ENCODE measurements at places on chromosomes 11 and 22.

GRCh38 chr11:3865388-3866193 lies 10.1 kb downstream of the STIM1 start:
- peak; percentile 36 for DNase-seq

- no peak for DNase-seq
Measured at GRCh38 chr22:46736705-46737104, 1.3 kb downstream of the CERK start.

- DNase-seq: no peak
Measured at GRCh38 chr11:3959903-3960265, 104.4 kb downstream of the STIM1 start.

DNA sequence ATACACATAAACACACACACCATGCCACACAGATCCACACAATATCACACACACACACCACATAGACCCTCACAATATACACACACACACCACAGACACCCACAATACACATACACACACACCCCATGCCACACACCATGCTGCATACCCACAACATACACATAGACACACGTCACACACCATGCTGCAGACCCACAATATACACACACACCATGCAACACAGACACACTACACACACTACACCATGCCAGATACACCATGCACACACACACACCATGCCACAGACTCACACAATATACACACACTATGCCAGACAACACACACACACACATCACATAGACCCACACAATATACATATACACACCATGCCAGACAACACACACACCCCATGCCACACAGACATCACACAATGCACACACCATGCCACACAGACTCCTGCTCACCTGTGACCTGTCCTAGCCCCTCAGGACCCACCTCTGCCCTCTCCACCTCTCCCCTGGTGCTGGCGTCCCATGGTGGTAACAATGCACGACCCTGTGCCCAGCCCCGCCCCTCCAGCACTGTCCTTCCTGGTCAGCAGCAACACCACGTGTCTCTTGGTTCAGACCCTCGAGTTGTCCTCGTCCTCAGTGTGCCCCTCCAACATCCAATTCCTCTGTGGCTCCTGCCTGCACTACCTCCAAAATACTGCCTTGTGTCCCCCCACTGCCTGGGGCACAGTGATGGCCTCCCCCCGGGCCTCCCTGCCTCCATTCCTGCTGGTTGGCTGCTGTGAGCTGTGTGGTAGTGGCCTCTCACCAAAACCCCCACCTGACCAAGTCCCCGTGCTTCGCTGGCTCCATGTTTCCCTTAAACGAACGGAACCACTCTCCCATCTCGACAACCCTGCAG lies 23.7 kb upstream of the RFPL3 start:
- no peak for DNase-seq

- peak; percentile 83 for DNase-seq
Measured at GRCh38 chr11:64447831-64448598, 89.1 kb downstream of the RPS6KA4 start.

DNA sequence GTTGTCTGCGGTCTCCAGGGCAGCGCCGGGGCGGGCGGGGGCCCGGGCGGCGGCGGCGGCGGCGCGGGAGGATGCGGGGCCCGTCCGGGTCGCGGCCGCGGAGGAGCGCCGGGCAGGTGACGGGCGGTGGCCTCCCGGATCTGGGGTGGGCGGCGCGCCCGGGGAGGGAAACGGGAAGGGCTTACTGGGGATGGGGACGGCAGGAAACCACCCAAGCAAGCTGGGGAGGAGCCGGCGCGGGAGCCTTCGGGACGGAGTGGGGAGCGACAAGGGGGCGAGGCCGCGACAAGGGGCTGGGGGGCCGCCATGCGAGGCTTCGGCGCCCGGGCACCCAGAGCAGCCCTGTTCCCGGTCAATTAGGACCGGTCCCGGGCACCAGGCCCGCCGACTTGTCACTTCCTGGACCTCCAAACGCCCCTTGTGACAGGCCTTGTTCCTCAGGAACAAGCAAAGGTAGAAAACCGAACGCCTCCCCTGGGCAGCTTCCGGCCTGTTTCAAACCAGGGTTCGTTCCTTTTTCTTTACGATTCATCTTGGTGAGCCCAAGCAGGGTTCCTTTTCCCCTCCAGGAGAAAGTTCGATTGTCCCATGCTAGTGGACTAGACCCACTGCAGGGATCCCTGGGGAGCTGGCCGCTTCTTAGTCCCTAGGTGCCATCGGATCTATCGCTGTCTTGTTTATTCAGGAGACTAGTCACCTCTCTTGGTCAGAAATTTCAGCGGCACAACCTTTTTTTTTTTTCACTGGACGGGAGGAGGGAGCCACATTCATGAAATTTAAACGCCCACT lies 492 bp downstream of the JHY start:
- peak; percentile 40 for DNase-seq

DNA sequence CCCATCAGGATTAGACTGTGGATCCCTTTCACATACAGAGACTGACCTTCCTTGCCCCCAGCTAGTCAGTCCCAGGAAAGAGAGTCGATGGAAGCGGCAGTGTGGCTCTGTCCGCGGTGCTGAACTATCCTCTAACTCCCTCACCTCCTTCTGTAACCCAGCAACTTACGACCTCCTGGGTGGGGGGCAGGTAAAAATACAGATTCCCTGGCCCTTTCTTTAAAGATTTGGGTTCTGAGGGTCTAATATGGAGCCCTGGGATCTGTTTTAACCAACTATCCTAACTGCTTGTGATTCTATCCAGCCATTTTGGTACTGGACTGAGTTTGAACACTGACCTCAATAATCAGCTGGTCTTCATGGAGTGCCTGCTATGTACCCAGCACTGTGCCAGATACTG lies 23.2 kb downstream of the MFNG start:
- DNase-seq: no peak

GRCh38 chr11:2933375-2934020 lies 4.3 kb upstream of the PHLDA2 start:
- DNase-seq: no peak

- no peak for DNase-seq
Measured at GRCh38 chr11:12604557-12605153, 69.6 kb upstream of the TEAD1 start.

- DNase-seq: no peak
Measured at GRCh38 chr11:108669711-108670110, 4.8 kb downstream of the DDX10 start.

DNA sequence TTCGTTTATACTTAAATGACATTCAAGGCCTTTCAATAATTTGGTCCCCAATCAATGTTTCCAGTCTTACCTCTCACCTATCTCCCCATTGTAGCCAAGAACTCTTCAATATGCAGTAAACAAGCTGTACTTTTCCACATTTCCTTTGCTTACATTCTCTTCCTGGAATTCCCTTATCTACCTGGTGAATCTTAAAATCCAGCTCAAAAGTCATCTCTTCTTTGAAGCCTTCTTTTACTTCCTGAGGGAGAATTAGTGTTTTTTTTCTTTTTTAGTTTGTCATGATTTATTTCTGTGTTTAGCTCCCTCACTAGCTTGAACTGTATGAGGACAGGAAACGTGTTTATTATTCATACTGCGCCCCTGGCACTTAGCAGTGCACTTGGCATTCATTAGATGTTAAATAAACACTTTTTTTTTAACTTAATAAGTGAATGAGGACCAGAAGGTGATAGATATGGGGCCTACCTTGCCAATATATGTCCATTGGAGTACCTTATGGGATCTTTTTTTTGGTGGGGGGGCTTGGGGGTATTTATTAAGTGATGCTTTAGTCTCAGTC lies 4.9 kb upstream of the PTS start:
- DNase-seq: no peak

DNA sequence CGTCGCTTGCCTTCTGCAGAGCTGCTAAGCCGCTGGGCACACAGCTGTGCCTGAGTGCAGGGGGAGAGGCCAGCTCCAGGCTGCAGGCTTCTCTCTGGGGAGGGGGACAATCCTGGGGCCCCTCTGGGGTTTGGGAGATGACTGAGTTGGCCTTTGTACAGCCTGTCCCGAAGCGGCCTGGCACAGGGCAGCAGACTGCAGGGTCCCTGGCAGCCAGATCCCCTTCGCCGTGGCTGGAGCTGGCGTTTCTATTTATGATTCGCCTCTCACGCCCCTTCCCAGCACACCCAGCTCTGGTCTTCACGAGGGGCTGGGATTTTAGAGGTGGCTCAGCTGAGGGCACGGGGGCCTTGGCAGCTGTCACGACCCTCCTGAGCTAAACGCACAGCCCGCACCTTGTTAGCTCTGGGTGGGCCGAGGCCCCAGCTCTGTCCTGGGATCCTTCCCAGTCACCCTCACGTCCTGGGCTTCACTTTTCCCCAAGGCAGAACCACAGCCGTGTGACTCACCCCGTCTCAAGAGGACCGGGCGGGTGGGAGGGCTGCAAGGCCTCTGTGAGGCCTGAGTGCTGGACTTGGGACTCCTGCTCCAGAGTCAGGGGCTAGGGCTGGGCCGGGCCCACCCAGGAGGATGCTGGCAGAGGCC lies 18.4 kb downstream of the OSBPL5 start:
- no peak for DNase-seq

GRCh38 chr11:10752061-10752460 lies 1.0 kb downstream of the CTR9 start:
- DNase-seq: no peak

- no peak for DNase-seq
Measured at GRCh38 chr11:72609476-72609875, 64.7 kb downstream of the PDE2A start.

GRCh38 chr22:33715237-33715985 lies 204.9 kb downstream of the LARGE1 start:
- no peak for DNase-seq

- DNase-seq: no peak
Measured at GRCh38 chr11:100719809-100720221, 32.7 kb downstream of the ARHGAP42 start.

GRCh38 chr22:46695346-46696228 lies 42.5 kb downstream of the CERK start:
- no peak for DNase-seq

GRCh38 chr11:14443638-14444037 lies 56.0 kb downstream of the COPB1 start:
- DNase-seq: no peak

GRCh38 chr22:42025421-42025820 lies 26.8 kb downstream of the WBP2NL start:
- no peak for DNase-seq

DNA sequence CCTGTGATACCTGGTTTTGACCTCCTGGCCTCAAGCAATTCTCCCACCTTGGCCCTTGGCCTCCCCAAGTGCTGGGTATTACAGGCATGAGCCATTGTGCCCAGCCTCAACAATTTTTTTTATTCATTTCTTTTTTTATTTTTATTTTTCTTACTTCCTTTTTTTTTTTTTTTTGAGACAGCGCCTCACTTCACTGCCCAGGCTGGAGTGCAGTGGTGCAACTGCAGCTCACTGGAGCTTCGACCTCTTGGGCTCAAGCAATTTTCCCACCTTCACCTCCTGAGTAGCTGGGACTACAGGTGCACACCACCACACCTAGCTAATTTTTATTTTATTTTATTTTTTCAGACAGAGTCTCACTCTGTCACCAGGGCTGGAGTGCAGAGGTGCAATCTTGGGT lies 25.5 kb upstream of the CECR2 start:
- DNase-seq: no peak

GRCh38 chr11:64715110-64715509 lies 7.9 kb downstream of the NRXN2 start:
- no peak for DNase-seq

- no peak for DNase-seq
Measured at GRCh38 chr11:90176069-90176468, 41.6 kb downstream of the NAALAD2 start.

DNA sequence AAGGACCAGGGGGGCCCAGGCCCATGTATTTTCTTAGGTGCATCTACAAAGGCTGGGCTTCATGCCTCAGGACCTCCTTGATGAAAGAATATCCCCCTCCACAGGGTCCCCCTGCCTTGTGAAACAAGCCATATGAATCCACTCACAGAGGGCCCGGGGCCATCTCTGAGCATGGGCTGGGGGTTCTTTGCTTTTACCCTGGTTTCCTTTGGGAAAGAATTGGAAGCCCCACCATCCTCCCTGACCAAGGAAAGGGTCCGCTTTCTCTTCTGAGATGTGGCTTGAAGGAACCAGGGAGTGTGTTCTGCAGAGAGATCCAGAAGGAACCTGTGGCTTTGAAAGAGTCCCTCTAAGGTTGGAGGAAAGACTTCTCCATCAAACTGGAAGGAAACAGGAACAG lies 9.2 kb upstream of the ANO1 start:
- DNase-seq: no peak

GRCh38 chr11:2795491-2795991 lies 90.0 kb downstream of the CDKN1C start:
- no peak for DNase-seq

GRCh38 chr22:38310518-38311322 lies 6.5 kb downstream of the CSNK1E start:
- DNase-seq: no peak

GRCh38 chr11:67588136-67588503 lies 4.5 kb downstream of the GSTP1 start:
- no peak for DNase-seq

DNA sequence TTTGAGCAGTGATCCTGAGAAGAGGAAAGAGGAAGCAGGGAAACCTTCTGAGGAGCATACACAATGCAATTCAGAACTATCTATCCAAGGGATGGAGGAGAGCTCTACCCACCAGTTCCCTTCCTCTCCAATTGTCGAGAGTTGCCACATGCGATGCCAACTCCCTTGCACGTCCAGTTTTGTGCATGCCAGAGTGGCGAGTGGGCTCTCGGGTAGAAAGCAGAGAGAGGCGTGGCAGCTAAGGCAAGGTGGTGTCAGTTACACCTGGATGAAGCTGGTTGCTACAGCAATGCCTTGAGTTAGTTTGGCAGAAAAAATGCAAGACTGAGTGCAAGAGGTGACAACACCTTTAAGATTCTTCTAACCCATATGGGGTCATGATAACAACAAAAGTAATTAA lies 420.4 kb upstream of the CCDC90B start:
- DNase-seq: no peak

DNA sequence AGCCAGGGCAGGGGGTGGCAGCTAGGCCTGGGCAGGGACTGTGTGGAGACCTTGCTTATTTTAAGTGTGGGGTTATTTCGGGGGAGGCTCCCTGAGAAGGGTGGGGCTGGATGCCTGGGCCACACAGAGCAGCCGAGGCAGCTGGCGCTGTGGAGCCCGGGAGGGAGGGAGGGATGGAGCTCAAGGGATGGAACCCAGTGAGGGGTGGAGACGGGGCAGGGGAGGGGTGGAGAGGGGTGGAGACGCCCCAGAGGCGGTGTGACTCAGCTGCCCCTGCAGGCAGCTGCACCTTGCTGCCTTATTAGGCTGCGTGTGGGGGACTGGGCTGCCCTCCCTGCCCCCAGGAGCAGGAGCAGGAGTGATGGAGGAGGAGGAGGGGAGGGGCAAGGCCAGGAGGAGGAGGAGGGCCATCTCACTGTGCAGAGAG lies 9.8 kb upstream of the TSSC4 start:
- no peak for DNase-seq

GRCh38 chr22:19728271-19728670 lies 4.9 kb downstream of the GP1BB start:
- DNase-seq: no peak

DNA sequence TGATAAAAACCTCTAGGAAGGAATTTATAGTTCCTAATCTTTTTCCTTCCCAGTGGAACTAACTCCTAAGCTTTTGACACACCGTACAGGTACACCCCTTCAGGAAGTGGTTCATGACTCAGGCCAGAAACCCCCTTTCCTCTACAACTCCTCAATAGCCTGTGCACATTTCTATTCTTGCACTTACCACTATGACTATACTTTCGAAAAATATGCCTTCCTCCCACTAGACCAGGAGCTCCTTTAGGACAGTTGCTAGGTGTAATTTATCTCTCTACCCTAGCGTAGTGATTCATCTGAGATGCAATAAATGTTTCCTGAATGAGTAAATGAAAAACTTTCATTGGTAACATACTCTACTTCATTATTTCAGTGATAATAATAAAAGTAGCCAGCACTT lies 14.5 kb downstream of the MAP6 start:
- DNase-seq: no peak

- no peak for DNase-seq
Measured at GRCh38 chr11:23953951-23954710, 542.7 kb upstream of the LUZP2 start.
